T-helper 9 cell (primary cell): ENCODE measurements at places on chromosomes 11 and 22.

DNA sequence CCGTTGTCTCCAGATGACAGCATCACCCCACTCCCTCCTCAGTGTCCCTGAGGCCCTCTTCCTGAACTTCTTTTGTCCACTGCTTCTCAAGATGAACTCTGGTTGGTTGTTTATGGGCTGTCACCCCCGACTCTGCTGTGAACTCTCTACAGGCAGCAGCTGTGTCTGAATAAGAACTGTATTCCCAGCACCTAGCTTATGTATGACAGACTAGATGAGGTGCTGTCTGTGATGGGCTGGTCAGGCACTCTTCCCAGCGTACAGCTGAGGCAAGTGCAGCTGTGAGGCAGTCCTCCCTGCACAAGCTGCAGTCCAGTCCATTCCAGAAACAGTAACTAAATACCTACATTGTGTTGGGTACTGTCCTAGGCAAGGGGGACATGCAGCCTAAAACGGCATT lies 111.4 kb upstream of the PITPNB start:
- DNase-seq, result no peak

- DNase-seq, result no peak
Observed at GRCh38 chr11:62806611-62807121, 1.4 kb upstream of the NXF1 start.

- DNase-seq, result no peak
Observed at GRCh38 chr11:62433904-62434276, 15.1 kb downstream of the SCGB1A1 start.

DNA sequence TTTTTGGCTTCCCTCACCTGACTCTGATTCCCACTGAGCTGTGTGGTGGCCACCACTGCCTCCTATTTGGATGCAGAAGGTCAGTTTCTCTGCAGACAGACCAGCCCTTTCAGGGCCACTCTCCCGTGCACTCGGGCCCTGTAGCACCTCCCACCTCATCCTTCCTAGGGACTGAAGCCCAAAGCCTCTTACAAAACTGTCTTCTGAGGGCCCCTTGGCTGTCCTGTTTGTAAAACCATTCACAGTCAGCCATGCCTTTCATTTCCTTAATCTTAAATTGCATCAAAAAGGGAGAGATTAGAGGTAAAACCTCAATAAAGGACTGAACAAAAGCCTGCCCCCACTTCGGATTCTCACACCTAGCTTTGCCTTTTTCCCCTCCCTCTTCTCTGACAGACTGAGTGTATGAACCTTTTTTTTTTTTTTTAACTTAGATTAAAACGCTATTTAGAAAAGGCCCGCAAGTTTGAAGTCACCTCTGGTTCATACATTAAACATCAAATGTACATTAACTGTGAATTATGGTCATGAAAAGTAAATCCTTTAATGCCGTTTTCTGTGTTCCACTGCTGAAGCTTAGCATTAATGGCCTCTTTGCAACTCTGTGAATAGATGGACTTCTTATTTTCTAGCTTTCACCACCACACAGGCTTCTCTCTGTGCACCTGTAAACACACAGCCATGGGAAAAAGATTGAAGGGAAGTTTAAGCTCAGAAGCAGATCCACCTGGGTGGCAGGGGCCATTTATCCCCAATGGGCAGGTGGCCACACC lies 247.2 kb upstream of the CADM1 start:
- DNase-seq, result no peak

GRCh38 chr11:133992121-133992520 lies 35.4 kb upstream of the IGSF9B start:
- DNase-seq, result no peak

- DNase-seq, result no peak
Observed at GRCh38 chr11:109998921-109999320, 94.3 kb upstream of the ZC3H12C start.
